Choroid plexus epithelial cell (primary cell): ENCODE measurements at places on chromosomes 11 and 22.

DNA sequence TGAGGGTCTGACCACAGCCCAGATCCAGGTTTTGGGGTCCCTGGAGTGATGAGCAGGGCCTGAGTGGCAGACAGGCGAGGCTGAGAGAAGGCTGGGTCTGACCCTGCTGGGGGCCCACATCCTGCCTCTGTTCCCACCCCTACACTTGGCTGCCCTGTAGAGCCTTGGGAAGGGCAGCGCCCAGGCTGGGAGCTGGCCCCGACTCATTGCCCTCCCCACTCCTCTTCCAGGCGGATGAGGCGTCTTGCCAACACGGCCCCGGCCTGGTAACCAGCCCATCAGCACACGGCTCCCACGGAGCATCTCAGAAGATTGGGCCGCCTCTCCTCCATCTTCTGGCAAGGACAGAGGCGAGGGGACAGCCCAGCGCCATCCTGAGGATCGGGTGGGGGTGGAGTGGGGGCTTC lies 4.9 kb downstream of the DERL3 start:
- DNase-seq, result no peak

GRCh38 chr11:95330302-95330701 lies 99.3 kb upstream of the SESN3 start:
- DNase-seq, result no peak

- DNase-seq, result no peak
Measured at GRCh38 chr22:21455334-21456089, 11.7 kb upstream of the TMEM191C start.

- no peak for DNase-seq
Measured at GRCh38 chr11:63619967-63620366, 5.7 kb upstream of the PLAAT3 start.

DNA sequence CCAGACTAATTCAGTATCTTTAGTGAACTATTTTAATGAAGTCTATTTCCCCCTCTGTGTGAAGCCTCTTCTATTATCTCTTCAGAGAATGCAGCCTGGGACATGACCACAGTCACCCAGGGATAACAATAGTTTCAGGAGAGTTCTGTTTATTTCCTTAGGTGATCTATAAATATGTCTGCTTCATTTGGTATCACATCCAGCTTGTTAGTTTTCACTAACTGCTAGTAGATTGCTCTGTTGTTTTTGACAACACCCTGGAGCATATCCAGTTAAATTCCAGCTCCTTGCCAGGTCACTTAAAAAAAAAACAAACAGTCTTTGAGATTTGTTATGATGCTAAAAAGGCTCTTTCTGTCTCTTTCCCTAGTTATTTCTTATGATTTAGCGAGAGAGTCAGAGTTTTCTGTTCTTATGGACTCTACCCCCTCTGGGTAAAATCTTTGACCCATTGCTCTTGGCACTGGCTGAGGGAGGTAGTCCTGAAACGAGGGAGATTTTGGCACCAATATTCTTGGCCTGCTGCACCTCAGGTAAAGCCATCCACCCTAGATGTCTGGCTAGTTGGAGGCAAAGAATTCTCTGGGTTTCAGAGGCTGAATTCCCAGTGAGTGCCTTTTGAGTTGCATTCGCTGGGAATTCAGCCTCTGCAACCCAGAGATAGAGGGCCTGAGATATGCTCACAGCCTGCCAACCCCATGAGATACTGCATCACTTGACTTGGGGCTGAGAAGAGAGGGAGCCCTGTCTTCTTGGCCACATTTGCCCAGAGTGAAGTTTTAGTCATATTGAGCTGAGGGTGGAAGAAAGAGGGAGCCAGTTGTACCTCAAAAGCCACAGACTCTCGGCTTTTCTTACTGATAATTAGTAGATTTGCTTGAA lies 159.1 kb downstream of the PGR start:
- DNase-seq, result peak; percentile 23

- DNase-seq, result no peak
Measured at GRCh38 chr11:126522152-126522551, 166.7 kb downstream of the ST3GAL4 start.

DNA sequence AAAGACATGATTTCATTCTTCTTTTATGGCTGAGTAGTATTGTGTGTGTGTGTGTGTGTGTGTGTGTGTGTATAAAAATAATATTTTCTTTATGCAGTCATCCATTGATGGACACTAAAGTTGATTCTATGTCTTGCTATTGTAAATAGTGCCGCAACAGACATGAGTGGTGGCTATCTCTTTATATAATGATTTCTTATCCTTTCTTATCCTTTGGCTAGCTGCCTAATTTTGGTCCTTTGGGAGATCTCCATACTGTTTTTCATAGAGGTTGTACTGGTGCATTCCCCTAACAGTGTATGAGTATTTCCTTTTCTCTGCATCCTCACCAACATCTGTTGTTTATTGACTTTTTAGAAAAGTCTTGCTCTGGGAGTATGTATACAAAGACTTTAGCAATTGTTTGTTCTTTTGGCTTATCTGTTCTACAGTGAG lies 107.0 kb downstream of the STIM1 start:
- DNase-seq, result peak; percentile 53

DNA sequence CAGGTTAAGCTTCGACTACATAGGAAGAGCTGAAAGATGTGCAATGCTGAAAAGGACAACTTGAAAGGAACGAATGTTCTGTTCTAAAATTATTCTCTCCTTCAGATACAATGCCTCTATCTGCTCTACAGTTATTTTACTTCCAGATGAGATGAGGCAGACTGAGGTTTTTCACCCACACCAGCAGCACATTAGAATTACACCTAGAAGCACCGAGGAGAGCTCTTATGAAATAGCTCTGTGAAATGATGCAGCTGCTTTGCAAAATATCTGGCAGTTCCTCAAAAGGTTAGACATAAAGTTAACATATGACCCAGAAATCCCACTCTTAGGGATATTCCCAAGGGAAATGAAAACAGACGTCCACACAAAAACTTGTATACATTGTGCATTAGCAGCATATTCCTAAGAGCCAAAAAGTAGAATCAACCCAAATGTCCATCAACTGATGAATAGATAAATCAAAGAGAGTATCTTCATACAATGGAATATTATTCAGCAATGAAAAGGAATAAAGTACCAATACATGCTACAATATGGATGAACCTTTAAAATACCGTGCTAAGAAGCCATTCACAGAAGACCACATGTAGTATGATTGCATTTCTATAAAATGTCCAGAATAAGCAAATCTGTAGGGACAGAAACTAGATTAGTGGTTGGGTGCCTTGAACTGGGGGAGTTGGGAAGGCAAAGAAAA lies 34.5 kb downstream of the WT1 start:
- DNase-seq, result peak; percentile 39

- DNase-seq, result peak; percentile 61
Measured at GRCh38 chr11:27913650-27914049, 194.3 kb downstream of the KIF18A start.

DNA sequence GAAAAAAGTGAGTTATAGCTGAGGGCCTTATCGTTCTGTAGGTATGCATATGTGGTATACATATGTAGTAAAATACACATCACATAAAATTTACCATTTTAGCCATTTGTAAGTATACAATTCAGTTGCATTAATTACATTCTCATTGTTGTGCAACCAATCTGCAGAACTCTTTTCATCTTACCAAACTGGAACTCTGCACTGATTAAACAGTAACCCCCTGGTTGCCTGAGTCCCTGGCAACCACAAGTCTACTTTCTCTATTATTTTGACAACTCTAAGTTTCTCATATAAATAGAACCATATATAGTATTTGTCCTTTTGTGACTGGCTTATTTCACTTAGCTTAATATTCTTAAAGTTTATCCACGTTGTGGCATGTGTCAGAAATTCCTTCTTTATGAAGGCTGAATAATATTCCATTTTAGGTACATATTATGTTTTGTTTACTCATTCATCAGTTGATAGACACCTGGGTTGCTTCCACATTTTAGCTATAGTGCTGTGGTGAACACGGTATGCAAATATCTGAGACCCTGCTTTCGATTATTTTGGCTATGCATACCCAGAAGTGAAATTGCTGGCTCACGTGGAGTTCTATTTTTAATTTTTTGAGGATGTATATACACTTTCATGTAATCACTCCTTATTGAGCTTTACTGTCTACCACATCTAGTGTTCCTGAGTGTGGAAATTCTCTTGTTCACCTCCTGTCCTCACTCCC lies 1.6 kb upstream of the DDX10 start:
- no peak for DNase-seq

DNA sequence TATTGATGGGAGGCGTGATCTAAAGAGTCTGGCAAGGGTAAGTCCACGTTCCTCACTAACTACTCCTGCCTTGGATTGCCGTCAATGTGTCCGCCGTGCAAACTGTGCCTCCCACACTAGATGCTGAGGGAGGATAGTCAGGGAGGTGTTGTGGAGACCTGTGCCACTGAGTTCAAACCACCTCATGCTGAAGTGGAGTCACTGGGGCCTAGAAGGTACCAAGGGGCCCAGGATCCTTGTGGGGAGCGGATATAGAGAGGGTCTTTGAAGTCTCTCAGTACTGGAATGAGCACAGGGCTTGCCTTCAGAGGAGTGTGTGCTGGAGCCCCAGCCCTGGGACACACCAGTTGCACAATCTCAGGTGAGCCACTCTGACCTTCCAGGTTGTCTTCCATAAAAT lies 27.1 kb upstream of the TMPRSS4 start:
- DNase-seq, result no peak
